Naive B cell (primary cell): ENCODE measurements at places on chromosomes 7 and 10. TPM values are rescaled to one million over a fixed set of nuclear protein-coding genes. Genes with fewer than 3 reads are reported as not detected.

The KCNK18 gene
- polyA plus RNA-seq = not detected

The CALHM2 gene
- 0.40 TPM for polyA plus RNA-seq

The NME8 gene
- polyA plus RNA-seq = not detected

The CNPY4 gene
- polyA plus RNA-seq = 6.1 TPM

The OR2A5 gene
- not detected for polyA plus RNA-seq

The CREM gene
- polyA plus RNA-seq = 14.6 TPM

The AS3MT gene
- not detected for polyA plus RNA-seq

The PRKAG2 gene
- polyA plus RNA-seq = 25.4 TPM

The JCAD gene
- 1.6 TPM for polyA plus RNA-seq

The ELFN1 gene
- not detected for polyA plus RNA-seq

The RARRES2 gene
- not detected for polyA plus RNA-seq

The FOXP2 gene
- not detected for polyA plus RNA-seq

The ABCB4 gene
- polyA plus RNA-seq = 50.9 TPM

The RBM48 gene
- 36.9 TPM for polyA plus RNA-seq

The PDE1C gene
- not detected for polyA plus RNA-seq

The CCDC172 gene
- polyA plus RNA-seq = not detected

The CALML3 gene
- polyA plus RNA-seq = not detected

The LRRTM3 gene
- polyA plus RNA-seq = not detected

The PODXL gene
- 0.12 TPM for polyA plus RNA-seq

The RGR gene
- not detected for polyA plus RNA-seq

The OR2A12 gene
- not detected for polyA plus RNA-seq

The GBX1 gene
- not detected for polyA plus RNA-seq

The MUC3A gene
- polyA plus RNA-seq = not detected

The MARCHF5 gene
- polyA plus RNA-seq = 34.7 TPM

The RABGEF1 gene
- polyA plus RNA-seq = 55.1 TPM

The ANKRD7 gene
- not detected for polyA plus RNA-seq

The LIPM gene
- polyA plus RNA-seq = not detected

The AKR1C8 gene
- polyA plus RNA-seq = not detected

The BZW2 gene
- polyA plus RNA-seq = 54.1 TPM

The FAM237B gene
- polyA plus RNA-seq = not detected

The C10orf67 gene
- not detected for polyA plus RNA-seq

The KNDC1 gene
- 0.08 TPM for polyA plus RNA-seq

The AKR1B15 gene
- not detected for polyA plus RNA-seq

The ANKIB1 gene
- 15.4 TPM for polyA plus RNA-seq

The SPAM1 gene
- polyA plus RNA-seq = not detected

The PRR15 gene
- not detected for polyA plus RNA-seq

The SEC31B gene
- polyA plus RNA-seq = not detected
